ENCODE measurements at places on chromosomes 5 and 9.

DNA sequence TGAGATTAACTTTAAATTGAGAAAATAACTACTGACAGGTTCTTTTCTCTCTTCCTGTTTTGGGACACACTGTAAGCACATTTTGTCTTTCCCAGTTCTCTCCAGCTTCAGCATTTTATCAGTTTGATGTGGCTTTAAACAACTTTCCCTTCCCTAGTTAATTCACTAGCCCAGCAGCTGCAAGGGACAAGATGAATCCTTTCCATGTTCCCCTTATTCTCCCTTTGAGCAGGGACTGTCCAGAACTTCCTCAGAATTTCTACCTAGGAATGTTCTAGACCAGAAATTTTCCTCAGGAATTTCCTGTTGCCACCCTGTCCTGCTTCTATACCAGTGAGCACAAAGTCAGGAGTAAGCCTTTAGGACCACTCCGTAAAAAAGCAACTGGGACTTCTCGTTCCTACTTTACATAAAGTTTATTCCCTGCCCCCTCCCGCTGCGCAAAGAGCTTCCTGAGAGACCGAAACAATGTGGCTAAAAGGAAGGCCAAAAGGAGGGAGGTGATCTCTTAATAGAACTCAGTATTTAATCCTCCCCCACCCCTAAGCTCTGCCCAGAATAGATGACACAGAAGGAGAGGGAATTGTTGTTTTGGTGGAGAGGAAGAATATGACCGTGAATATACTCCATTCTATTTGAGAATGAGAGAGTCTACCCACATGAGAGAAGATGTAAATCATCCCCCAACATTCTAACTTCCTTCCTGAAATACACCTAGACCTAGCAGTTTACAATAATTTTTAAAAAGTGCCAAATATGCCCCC lies 61.9 kb downstream of the GLIS3 start:
- no peak for DNase-seq

GRCh38 chr5:96520345-96520744 lies 87.3 kb upstream of the PCSK1 start:
- DNase-seq: no peak

DNA sequence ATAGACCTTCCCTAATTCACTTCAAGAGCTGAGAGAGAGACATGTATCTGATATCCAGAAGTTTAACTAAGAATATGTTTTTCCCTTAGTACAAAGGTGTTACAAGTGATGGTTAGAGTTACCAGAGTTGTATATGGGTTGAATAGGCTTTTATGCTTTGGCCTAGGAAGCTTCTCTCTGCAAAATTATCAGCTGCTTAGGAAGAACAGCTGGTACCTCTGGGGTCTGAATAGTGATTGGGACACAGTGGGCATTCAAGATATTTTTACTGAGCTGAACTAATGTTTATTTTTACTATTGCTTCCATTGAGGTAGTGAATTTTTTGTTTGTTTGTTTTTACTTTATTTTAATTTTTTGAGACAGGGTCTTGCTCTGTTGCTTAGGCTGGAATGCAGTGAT lies 67.6 kb upstream of the BASP1 start:
- DNase-seq: no peak

DNA sequence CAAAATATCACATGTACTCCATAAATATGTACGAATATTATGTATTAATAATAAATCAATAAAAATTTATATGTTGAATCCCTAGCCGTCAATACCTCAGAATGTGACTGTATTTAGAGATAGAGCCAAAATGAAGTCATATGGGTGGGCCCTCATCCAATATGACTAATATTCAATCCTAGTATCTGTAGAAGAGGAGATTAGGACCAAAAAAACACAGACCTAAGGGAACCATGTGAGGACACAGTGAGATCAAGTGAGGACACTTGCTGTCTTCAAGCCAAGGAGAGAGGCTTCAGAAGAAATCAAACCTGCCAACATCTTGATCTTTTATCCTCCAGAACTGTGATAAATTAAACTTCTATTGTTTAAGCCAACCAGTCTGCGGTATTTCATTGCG lies 3.7 kb upstream of the AMACR start:
- no peak for DNase-seq

GRCh38 chr5:179840766-179841165 lies 17.9 kb downstream of the MRNIP start:
- DNase-seq: no peak

GRCh38 chr9:26078706-26079105 lies 400.5 kb upstream of the TUSC1 start:
- no peak for DNase-seq
